ENCODE measurements at places on chromosomes 5 and 9. TPM values are rescaled to one million over a fixed set of nuclear protein-coding genes. Genes with fewer than 3 reads are reported as not detected.
A peak's percentile ranks its signal among the peaks of the same experiment; 100 is the strongest.

The ANKRD33B gene
- total RNA-seq = 5.6 TPM

The NR2F1 gene
- total RNA-seq = not detected

The EIF4EBP3 gene
- 13.0 TPM for total RNA-seq

GRCh38 chr9:37963936-37964739 lies 60.2 kb upstream of the SLC25A51 start:
- DNase-seq = no peak

The RNF224 gene
- total RNA-seq = not detected

DNA sequence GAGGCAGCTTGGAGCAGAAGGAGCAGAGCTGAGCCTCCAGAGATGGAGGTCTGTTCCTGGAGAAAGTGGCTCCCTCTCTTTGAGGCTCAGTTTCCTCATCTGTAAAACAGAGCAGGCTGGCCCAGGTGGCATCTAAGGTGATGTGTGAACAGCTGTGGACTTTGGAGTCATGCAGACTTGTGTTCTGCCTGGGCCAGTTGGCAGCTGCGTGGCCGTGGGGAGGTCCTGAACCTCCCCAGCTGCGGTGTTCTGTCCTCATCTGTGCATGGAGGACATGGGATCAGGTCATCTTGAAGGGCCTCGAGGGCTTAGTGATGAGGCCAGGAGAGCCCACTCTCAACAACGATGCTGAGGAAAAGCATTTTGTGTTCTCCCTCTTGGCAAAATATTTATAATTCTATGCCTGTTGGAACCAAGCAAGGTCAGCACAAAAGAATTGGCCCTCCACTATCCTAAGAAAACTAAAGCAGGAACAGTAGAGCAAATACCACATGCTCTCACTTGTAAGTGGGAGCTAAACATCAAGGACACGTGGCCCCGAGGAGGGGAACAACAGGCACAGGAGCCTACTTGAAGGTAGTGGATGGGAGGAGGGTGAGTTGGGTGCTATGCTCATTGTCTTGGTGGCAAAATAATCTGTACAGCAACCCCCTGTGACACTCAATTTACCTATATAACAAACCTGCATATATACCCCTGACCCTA lies 63.2 kb upstream of the COL15A1 start:
- DNase-seq = no peak

- no peak for DNase-seq
These were observed 79.9 kb upstream of the FBXW11 start for GRCh38 chr5:172086194-172086975.

DNA sequence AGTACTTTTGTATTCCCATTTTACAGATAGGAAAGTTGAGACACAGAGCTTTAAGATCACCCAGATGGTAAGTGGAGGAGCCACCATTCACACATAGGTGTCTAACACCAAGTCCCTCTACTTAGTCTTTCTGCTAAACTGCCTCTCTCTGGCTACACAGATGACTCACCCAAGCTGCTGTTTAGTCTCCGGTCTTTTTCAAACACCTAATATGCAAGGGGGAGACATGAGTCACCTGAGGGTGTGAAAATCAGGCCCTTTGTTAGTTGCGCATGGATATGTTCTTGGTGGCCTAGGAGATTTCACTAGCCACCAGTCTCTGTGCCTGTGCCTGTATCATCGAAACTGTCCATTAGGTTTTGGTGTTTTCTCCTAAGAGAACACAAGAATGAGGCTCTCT lies 117.8 kb downstream of the MAST4 start:
- no peak for DNase-seq

The OBP2B gene
- not detected for total RNA-seq

The ZNF367 gene
- total RNA-seq = 17.7 TPM

DNA sequence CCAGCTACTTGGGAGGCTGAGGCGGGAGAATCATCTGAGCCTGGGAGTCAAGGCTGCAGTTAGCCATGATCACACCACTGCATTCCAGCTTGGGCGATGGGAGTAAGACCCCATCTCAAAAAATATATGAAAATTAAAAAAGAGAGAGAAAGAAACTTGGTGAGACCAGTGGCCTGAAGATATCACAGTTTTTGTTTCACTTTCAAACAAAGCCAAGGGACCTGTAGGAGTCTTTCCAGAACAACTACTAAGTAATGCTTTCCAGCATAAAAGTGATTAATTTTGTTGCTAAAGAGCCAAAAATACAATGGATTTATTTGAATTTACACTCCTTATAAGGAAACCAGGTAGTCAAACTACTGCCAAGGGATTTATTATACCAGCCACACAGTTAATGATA lies 23.5 kb downstream of the GKAP1 start:
- no peak for DNase-seq

GRCh38 chr5:111574311-111574710 lies 62.0 kb upstream of the STARD4 start:
- no peak for DNase-seq

The PTPDC1 gene
- total RNA-seq = 7.4 TPM

- DNase-seq = no peak
These were observed 68.9 kb downstream of the COL27A1 start for GRCh38 chr9:114224247-114224610.

The PRDM9 gene
- not detected for total RNA-seq

GRCh38 chr5:149240354-149240998 lies 31.2 kb upstream of the AFAP1L1 start:
- peak; percentile 41 for DNase-seq

The CNOT6 gene
- 37.0 TPM for total RNA-seq

The CCDC180 gene
- total RNA-seq = 2.7 TPM

- DNase-seq = no peak
These were observed 36.6 kb downstream of the FRMD3 start for GRCh38 chr9:83501565-83501964.

The PFN3 gene
- total RNA-seq = not detected

The DNLZ gene
- total RNA-seq = 10.6 TPM

DNA sequence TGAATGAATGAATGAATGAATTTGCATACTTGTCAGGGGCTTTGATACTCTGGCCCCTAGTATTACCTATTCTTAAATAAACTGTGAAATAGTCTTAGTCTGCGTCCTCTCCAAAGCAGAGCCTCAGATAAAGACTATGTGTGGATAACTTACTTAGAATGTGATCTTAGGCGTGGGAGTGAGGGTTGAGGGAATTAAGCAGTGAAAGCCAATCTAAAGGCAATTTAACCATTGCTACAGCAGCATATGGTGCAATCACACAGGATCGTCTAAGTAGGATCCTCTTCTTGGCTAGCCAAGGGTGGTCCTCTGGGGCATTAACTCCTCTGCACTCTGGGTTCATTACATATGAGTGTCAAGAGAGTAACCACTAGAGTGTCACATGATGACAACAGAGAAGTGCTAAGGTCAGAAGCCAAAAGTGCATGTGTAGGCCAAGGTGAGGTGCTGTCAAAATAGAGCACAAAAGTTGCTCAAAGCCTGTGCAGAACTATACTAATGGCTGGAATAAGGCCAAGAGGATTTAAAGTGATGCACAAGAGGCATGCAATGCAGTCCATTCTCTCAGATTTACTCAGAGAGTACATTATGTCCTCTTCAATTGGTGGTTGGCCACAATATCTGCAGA lies 274.4 kb upstream of the SEMA6A start:
- DNase-seq = no peak

DNA sequence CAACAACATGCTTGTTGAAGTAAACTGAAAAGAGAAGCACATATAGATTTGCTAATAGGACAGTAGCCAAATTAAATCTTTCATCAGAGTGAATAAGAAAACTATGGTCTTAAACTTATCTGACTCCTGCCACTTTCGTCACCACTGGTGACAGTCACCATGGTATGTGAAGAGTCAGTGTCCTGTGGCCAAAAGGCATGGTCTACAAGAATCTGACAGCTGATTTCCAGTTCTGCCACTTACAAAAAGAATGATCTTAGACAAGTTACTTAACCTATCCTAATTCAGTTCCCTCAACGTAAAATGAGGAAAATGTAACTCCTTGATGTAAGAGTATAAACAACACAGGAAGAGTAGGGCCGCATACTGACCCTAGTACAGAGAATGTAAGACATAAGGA lies 102.0 kb downstream of the LPAR1 start:
- no peak for DNase-seq

The ADAM19 gene
- 9.5 TPM for total RNA-seq

The NMUR2 gene
- total RNA-seq = not detected

The OR13J1 gene
- not detected for total RNA-seq

DNA sequence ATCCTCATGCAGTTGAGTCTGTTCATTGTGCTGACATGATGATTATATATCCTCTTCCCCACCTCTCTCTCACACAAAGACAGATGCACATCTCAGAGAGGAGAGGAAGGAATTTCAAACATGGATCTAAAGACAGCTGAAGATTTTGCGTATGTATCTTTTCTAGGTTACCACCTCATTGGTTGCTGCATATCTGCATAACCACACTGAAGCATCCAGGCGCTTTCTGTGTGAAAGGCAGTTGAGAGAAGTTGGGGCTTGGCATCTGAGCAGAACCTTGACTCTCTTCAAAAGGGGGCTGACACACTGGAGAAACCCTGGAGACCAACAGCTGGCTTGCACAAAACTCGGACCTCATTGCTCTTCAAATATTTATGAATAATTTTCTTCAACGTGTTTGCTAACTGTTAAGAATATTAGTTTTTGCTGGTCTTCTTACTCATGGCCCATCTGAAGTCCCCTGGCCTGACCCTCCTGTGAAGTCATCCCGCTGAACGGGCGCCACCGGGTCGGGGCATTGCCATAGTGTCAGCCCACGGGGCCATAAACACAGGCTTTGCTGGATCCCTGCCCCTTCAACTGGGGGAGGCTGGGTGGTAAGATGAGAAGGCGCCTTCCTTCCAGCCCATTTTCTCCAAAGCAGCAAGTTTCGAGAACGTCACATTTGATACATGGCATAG lies 593.2 kb upstream of the CLINT1 start:
- no peak for DNase-seq

The CCDC107 gene
- total RNA-seq = 24.4 TPM

- no peak for DNase-seq
These were observed 556.6 kb upstream of the TUSC1 start for GRCh38 chr9:26234865-26235264.

- no peak for DNase-seq
These were observed 553.8 kb upstream of the C9orf72 start for GRCh38 chr9:28127101-28127500.
